ENCODE measurements at places on chromosomes 2 and 18.

- DNase-seq = no peak
Measured at GRCh38 chr2:224941960-224942359, 100.3 kb downstream of the DOCK10 start.

DNA sequence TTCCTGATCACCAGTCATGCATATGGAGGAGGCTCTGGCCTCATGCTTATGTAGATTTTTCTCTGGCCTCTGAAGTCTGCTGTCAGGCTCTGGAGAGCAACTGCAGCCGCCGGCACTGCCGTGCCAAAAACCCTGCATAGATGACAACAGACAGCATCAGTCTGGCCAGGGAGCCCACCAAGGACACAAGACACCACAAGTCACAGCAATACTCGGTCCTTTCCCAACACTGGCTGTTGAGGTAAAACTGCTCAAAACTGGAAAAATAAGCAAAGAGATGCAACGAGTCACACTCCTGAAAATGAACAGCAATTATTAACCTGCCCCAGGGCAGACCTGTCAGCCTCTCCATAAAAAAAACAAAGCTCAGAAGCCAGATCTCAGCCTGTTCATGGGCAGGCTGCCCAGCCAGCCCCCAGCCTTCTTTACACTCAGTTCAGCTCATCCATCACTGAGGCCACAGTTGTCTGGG, 186.0 kb upstream of the RAB6C start:
- DNase-seq = no peak

DNA sequence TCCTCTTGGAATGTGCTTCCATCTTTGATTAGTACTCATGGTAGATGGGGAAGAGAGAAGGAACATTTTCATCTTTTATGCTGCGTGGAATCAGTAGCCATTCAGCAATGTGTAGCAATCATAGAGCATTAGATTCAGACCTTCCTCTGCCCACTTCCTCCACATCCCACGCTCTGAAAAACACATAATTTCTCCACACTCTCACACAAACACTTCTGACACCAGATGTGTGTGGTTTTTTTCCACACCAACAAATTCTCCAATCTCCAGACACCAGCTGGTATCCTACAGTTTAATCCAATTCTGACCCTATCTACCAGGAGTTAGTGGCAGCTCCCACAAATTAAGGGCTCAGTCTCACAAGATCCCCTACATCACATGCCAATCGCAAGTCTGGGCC, 103.3 kb downstream of the AOX1 start:
- DNase-seq = no peak

DNA sequence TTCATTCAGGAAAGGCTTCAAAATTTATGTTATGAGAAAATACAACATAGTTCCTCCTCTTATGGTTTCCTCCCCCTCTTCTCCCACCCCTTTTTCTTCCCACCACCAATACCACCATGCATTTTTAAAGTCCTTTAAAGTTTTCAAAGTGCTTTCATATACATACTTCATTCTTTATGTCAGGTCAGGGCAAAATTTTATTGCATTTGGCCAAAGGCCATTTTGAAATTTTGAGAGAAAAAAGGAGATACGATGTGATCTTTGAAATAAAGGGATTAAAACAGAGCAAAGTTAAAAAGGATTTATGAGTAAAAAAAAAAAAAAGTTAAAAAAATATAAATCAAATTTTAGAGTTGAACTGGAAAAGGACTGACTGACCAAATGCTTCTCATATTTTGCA, 792.5 kb upstream of the FANCL start:
- DNase-seq = no peak

DNA sequence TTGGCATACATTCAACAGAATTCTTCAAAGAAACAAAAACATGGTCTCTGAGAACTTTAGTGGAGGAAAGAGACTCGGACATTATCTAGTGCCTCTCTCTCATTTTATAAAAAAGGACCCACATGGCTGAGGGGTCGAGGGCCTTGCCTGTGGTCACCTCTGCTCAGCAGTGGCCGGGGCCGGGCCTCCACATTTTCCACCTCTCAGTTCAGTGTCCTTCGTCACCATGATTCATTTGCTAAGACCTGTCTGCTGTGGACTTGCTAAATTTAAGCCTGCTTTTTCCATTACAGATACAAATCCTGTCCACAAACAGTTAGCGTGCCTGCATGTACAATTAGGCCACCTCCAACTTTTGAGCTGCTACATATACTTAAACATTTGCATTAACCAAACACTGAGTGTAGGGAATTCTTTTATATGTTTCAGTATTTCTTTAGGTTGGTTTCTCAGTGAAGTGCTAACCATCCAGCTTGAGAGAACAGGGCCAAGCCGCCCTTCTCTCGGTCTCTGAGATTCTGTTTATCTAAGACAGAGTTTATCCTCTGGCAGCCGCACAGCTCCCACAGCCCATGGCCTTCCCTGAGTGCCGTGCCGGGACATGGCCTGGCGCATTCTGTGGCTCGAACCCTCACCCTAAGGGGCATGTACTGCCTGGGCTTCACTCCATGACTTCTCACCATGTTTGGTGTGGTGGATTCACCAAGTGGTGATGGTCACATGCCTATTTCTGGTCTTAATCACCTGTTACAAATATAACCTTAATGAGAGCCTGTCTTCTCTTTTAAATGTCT, 46.2 kb downstream of the COA5 start:
- no peak for DNase-seq

GRCh38 chr18:49064889-49065288, 114.1 kb upstream of the SMAD7 start:
- no peak for DNase-seq

GRCh38 chr2:9335322-9335832, 88.0 kb downstream of the ITGB1BP1 start:
- peak; percentile 88 for DNase-seq

GRCh38 chr2:4175343-4175742, 472.0 kb downstream of the DCDC2C start:
- no peak for DNase-seq

DNA sequence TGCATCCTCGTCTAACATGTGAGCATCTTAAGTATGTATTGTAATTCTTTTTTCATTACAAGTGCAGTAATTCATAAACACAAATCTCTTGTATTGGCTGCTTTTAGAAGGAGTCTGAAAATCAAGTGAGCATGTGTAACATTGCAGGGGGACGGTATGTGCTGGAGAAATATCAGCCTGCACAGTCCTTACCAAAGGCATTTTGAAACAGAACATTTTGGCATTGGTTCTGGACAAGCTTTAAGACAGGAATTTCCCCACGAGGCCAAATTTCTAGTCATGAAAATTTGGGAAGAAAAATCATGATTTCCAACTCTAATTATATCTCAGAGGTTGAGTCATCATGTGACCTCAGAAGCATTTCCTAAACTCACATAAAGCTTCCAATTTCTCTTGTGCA, 24.7 kb upstream of the NRP2 start:
- no peak for DNase-seq

DNA sequence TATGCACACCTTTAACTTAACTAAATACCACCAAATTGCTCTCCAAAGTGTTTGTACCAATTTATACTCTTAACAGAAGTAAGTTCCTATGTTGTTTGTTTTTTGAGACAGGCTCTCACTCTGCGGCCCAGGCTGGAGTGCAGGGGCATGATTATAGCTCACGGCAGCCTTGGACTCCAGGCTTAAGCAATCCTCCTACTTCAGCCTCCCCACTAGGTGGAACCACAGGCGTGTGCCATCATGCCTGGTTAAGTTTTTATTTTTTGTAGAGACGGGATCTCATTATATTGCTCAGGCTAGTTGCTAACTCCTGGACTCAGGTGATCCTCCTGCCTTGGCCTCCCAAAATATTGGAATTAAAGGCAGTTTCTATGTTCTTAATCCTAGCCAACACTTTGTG, 13.1 kb upstream of the NAB1 start:
- no peak for DNase-seq

DNA sequence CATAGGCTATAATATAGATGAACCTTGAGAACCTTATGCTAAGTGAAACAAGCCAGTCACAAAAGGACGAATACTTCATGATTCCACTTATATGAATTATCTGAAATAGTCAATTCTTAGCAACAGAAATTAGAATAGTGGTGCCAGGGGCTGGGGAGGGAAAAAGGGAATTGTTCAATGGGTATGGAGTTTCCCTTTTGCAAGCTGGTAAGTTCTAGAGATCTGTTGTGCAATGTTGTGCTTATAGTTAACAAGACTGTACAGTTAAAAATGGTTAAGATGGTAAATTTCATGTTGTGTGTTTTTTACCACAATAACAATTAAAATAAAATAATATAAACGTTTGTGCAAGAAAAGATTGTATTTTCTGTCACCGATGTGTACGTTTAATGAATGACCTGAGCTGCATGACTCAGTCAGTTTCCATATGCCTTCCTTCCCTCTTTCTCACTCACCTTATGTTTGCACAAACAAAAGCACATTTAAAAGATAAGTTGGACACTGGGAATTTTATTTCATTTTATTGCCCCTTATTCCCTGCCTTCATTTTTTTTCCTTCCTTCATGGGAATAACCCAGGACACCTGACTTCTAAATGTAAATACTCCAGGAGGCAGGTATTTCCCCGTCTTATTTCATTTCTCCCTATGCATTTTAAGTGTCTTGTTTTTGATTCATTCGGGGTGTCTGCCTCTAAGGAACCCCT, 143.7 kb upstream of the TTC39C start:
- DNase-seq = no peak

Measured in common myeloid progenitor, CD34-positive (primary cell).